ENCODE measurements at places on chromosomes 11 and 22.

DNA sequence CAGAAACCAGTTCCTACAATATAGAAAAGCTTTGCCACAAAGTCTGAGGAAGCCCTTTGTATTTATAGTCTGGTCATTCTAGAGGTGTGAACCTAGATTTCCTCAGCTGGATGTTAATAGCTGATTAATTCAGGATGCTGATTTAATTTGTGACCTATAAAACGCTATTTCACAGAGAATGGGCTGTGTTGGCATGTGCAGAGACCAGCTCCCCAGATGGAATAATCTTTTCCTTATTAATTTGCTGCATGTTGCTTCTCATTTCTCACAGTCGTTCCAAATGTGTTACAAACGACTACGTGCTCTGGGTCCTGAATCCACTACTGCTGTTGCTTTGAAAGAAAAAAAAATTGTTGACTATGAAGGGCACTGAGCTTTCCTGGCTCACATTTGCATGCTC lies 49.3 kb downstream of the BDNF start:
- no peak for DNase-seq

DNA sequence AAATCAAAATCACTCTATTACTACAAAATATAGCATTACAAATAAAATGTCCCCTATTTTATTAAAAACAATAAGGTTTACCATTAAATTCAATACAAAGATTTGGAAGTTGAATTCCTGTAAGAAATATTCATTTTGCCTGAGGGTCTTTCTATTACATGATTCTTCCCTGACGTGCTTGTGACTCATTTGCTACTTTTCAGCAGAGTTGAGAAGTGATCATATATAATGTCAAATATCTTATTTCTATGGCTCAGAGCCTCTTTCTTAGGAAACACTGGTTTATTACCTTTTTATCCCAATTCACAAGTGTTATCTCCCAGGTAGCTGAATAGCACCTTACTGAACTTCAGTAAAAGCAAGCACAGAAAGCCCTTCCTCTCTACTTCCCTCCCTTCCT lies 65.2 kb upstream of the CNTN5 start:
- no peak for DNase-seq

DNA sequence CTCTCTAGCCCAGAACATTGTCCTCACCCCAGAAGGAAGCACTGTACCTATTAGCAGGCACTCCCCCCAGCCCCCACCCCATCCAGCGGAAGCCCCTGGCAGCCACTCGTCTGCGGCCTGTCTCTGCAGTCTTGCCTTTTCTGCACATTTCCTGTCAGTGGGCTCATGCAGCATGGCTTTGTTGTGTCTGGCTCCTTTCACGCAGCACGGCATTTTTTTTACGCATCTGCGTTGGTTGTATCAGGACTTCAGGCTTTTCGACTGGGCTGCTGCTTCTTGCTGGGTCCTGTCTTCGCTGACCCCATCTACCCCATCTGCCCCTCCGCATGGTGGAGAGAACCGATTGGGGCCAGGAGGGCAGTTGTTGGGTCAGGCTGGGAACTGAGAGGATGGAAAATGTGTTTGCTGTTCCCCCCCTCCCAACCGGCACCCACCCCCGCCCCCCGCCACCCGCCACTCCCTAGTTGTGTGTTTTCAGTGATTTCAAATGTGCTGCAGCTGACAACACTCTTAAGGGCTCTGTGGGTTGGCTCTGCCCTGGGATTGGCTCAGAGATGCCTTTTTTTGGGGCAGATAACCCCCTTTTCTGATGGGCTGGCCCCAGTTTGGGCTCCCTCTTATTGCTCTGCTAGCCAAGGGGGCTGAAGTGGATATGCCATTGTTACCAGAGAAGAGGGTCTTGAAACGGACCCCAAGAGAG lies 110.0 kb downstream of the KIAA1671 start:
- no peak for DNase-seq

- no peak for DNase-seq
These were observed 1083.2 kb upstream of the CNTN5 start for GRCh38 chr11:97937501-97937900.

DNA sequence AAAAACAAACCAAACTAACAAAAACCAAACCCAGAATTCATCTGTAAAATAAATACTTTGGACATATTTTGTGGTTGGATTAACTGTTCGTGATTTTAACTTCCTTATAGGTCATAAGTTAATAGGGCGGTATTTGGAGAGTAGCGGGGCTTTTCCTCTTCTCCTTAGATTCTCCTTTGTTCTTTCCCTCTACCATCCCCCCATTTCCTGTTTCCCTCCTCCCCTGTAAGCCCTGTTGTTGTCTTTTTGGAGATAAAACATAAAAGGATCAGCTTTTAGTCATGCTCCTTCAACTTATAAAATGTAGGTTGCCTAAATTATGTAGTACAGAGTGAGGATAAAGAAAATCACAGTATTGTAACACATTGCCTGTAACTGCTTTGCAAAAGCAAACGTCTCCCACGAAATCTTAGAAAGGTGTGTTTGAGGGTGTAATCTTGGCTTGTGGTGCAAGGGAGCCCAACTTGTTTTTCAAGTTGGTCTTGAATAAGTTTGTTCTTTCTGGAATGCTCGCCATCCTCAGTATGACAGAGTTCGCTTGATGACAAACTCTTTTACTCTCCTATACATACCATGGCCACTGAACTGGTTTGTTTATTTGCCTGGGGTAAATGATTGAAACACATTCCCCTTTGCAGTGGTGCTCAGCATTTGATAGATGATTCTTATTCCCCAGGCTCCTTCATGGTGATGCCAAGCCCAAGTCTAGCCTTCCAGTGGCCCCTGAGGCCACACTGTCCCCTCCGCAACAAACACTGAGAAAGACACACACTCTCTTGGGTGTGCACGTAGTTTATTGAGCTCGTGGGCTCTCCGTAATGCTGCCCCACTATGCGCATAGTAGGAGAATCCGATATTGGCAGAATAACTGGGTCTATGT lies 49.4 kb downstream of the TEAD1 start:
- DNase-seq = no peak

GRCh38 chr22:23237841-23238240 lies 57.5 kb downstream of the BCR start:
- DNase-seq = no peak

DNA sequence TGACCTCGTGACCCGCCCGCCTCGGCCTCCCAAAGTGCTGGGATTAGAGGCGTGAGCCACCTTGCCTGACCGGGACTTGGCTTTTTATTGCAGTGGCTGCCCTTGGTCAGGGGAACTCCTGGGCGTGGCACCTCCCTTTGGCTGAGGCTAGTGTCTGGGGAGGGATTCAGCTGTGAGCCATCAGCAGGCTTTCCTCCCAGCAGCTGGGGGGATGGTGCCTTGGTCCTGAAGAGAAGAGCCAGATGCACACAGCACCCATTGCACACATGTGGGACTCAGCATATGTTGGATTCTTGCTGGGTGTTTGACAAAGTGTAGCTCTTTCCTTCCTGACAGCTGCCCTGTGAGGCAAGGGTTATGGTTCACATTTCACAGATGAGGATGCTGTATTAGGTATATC lies 8.4 kb downstream of the CYTH4 start:
- DNase-seq = no peak

DNA sequence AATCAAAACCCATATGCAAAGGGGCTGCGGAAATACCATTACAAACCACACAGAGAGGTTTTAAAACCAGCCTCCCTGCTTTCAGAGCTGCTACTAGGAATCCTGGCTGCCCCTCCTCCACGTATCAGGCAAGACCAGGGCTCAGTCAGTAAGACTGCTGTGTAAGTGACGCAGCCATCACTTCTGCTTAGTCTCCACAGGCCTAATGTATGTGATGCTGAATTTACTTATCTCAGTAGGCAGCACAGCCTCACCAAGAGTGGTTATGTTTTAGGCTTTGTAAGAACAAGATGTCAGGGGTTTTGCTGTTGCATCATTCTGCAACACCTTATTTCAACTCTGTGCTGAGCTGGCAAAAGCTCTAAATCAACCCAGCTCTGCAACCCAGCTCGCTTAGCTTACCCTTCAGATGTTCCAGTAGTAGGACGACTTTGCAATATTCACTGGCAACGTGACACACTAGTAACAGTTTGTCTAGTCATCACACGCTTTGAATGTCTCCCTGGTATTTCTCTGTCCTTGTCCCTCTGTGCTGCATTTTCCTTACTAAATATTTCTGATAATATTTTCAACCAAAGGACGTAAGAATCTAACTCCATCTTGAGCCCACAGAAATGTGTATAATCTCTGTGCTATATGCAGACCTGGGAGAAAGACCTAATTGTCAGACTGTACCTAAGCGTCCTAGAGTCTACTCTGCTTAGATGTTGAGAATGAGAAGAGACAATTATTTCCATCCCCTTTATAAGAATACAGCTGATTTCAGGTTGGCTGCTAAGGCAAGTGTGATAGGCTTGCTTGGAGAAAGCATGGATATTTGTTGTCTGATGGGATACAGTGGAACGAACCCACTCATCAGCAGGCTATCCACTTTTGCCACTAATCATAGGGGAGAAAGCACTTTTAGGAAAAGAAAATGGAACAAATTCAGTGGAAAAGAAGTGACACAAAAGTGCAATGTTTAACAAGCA lies 72.2 kb downstream of the LARGE2 start:
- no peak for DNase-seq

GRCh38 chr11:104968355-104968855 lies at the start of gene CASP4:
Gene CASP4 (minus strand): TSS chr11:104968574. CDS start chr11:104968525, 49 bp downstream.
- no peak for DNase-seq

DNA sequence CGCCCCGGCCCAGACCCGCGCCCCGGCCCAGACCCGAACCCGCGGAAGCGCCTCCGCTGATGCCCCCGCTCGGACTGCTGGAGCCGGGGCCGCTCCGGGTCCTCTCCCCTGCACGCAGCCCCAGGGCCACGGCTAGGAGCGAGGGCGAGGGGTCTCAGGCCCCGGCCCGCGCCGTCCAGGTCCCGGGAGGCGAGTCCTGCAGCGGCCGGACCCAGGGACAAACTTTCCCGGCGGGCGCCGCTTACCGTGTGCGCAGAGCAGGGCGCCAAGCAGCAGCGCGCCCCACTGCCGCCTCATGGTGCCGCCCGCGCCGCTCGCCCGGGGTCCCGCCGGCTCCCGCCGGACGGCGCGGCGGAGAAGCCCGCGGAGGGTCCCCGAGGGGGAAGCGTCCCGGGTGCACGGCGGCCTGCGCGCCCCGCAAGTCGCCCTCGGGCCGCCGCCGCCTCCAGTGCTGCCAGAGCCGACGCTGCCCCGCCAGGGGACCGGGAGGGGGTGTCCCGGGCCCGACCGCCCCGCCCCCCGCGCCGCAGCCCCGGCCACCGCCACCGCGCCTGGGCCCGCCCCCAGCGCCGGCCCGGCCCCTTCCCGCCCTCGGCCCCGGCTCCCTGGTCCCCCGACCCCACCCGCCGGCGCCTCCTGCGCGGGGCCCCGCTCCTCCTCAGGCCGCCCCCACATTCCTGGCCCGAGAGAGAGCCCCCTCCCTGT lies at the start of gene LRP4:
TSS of gene LRP4 (minus strand) at position 468 of the 705 bp plus-strand sequence. CDS start at position 297, 171 bp downstream.
- no peak for DNase-seq

- DNase-seq = no peak
These were observed 10.5 kb downstream of the IGSF22 start for GRCh38 chr11:18715476-18715875.

DNA sequence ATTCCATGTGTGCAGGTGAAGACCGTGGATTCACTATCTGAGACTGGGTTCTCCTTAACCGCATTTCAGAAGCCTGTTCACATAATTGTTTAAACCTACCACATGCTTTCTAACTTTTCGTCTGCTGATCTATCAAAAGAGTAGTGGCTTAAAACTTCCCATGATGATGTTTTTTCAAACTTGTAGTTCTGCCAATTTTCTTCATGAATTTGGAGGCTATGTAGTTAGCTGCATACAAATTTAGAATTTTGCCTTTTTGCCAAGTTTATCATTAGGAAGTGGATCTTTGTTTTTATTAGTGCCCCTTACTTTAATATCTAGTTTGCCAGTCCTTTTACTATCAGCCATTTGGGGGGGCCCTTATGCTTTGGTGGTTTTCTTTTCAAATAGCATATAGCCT lies 57.5 kb upstream of the PITPNB start:
- no peak for DNase-seq

DNA sequence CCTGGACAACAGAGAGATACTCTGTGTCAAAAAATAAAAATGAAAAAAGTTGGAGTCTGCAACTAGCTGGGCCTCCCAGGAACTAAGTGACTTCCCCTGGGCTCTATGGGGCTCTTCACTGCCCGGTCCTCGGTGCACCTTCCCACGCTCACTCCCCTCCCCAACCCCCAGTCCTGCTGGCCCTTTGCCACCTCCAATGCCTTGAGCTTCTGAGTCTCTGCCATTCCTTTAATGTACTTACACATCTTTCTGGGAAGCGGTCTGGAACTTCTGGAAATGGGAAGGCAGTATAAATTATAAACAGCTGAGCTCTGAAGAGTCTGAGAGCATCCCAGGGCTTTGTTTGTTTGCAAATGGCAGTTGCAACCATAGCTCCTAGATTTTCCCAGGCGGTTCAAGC lies 5.9 kb upstream of the BATF2 start:
- no peak for DNase-seq

DNA sequence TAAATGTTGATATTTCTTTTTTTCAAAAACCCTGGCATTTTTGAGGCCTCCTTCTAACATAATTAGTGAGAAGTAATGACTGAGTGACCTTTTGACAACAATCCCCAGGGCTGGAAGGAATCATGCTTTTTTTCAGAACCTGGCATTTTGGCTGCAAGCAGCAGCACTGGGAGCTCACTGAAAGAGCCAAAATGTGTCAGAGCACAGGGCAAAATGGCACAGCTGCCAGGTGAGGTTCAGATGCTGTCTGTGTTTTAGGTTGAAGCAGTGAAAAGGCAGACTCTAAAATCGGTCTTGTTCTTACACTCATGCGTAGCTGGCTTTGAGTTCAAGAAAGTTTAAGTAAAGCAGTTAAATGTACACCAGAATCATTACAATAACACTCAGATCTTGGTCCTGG lies 1063.8 kb downstream of the DLG2 start:
- DNase-seq = no peak

GRCh38 chr11:109798521-109798920 lies 294.7 kb upstream of the ZC3H12C start:
- DNase-seq = no peak

DNA sequence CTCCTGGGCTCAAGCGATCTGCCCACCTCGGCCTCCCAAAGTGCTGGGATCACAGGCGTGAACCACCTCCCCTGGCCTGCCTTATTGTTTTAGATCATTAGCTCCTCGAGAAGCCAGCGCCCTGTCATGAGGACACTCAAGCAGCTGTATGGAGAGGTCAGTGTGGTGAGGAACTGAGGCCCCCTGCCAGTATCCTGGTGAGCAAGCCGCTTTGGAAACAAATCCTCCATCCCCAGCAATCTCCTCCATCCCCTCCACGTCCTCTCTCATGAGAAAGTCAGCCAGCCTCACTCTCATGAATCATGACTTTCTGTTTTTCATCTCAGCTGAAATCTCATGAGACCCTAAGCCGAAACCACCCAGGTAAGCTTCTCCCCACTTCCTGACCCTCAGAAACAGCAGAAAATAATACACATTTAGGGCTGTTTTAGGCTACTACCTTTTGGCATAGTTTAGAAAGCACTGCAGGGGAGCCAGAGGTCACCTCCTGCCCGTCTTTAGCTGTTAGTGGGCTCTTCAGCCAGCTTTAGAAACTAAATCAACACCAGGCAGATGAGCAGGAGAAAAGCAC lies 56.0 kb downstream of the CTTN start:
- no peak for DNase-seq

GRCh38 chr11:82823647-82824619 lies 76.3 kb downstream of the PRCP start:
- no peak for DNase-seq

GRCh38 chr22:17077255-17077654 lies 7.5 kb upstream of the IL17RA start:
- DNase-seq = no peak

Measured in NCI-H2081 treated with DMSO at 0.1 percent for 48 hours (cell line).